ENCODE measurements at places on chromosomes 1 and 21.

- no peak for DNase-seq
These were observed 5.7 kb downstream of the GPR88 start for GRCh38 chr1:100543640-100544039.

DNA sequence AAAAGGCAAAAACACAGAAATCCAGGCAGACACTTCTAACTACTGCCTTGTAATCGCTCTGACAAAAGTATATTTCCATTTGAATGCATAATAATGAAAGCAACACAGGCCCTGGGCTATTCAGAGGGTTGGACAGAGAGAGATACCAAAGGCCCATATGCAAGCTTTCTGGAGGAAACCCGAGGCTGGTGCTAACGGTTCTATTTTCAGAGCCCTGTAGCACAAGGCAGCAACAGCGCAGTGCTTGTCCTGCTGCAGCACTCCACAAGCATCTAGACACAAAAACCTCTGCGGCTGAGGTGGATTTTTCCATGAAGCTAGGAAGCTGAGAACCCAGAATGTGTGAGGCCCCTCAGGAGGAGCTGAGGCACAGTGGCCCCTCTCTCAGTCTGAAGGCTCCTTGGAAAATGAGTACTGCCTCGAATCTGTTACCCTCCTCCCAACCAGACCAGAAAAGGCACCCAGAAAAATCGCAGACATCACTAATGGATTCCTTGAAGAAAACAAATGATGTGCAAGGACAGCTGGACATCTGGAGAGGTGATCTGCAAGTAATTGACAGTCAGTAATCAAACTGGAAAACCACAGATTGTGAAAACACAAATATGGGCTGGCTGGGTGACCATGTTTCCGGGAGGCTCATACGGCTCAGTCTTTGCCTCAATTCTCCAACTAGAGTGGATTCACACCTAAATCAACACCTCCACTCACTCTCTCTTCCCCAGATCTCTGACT, 54.0 kb downstream of the COLGALT2 start:
- no peak for DNase-seq

DNA sequence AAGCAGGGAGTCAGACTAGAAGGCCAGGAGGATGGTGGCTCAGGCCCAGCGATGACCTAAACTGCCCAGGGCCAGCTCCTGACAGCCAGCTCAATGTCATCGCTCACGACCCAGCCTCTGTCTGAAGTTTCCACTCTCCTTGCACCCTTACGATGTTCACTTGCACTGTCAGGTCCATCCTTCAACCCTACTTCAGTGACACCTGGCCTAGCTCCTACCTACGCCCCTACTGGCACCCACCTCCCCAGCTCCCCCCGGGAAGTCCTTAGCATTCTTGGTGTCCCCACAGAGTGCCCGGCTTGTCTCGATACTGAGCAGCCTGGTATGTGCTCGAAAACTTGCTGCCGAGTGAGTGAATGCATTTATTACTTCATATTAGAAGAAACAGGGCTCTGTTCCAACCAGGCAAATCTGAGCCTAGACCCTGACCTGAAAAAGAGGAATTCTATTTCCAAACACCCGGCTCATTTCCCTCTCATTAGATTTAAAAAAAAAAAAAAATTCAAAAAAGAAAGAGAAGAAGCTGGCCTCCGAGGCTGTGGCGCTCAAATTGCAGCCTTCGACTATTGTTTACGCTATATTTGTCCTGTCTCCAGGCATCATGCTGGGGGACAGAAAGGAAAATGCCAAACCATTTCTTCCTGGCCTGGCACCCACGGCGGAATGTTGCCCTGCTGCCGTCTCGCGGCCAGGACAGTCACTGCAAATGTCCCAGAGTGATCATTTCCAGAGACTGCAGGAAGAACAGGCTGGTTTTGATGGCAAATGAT, 29.8 kb upstream of the LRRC38 start:
- no peak for DNase-seq

DNA sequence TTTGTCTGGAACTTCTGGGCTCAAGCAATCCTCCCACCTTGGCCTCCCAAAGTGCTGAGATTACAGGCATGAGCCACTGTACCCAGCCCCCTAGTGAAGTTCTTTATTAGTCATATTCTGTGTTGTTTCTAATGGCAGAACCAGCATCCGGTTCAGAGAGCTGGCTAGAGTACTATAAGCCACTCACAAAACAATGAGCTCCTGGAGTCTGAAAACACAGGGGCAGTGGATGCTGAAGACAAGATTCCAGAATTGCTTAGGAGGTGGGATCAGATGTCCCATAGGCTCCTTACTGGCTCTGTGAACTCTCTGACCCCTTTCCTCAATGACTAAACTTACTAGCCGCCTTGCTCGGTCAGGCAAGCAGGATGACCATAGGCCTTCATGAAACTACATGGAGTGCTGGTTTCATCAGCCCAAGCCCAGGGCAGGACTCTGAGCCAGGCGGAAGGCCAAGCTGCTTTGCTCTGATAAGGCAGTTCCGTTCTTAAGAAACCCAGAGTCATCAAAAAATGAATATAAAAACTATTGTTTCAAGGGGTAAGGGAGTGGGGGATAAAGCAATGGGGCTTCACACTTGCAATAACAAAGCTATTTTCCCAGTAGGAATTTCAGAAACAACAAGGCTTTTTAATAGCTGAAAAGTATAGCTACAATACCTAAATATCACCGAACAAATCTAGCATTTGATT, 8.1 kb downstream of the MTHFR start:
- no peak for DNase-seq

GRCh38 chr1:206734499-206735142, 36.0 kb upstream of the IL19 start:
- DNase-seq = no peak
